DND-41 (cell line): ENCODE measurements at places on chromosomes 3 and 15.
A peak's percentile ranks its signal among the peaks of the same experiment; 100 is the strongest.

DNA sequence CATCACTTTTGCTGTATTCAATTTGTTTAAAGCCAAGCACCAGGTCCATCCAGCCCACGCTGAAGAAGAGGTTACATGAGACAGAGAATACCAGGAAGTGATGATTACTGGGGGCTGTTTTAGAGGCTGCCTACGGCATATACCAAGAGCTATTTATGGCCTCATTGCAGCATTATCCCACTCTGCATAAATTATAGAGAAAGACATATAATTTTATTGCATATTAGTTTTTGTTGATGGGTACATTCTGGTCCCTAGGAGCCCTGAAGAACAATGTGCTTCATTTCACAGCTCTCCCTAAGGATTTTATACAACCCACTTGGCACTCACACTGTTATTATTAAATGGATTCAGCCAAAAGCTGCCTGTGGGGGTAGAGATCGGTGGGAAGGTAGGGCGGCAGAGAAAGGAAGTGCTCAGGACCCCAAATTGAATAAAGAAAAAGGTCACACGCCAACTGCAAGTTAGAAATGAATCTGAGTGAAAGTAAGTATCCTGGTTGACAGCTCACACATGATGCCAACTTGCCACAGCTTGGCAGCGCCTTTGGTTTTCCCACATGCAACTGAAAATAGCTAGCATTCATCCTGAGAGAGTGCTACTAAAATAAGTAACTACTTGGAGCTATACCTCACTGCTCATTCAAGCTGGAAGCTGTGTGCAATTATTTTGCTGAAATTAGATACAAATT, 73.7 kb downstream of the CCNL1 start:
- DNase-seq: no peak

- no peak for DNase-seq
Observed at GRCh38 chr15:70556151-70556741, 207.1 kb downstream of the UACA start.

DNA sequence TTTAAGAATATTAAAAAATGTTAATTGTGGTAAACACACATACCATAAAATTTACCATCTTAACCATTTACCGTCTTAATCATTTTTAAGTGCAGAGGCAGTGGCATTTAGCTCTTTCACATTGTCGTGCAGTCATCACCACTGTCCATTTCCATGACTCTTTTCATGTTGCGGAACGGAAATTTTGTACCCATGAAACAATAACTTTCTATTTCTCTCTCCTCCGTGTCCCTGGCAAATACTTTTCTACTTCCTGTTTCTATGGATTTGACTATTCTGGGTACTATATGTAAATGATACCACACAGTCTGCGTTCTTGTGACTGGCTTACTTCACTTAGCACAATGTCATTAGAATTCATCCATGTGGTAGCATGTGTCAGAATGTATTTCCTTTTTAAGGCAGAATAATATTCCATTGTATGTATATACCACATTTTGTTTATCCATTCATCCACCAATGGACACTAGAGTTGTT, 27.9 kb downstream of the AKAP13 start:
- DNase-seq: no peak

- no peak for DNase-seq
Observed at GRCh38 chr3:154970797-154971196, 109.3 kb upstream of the MME start.

DNA sequence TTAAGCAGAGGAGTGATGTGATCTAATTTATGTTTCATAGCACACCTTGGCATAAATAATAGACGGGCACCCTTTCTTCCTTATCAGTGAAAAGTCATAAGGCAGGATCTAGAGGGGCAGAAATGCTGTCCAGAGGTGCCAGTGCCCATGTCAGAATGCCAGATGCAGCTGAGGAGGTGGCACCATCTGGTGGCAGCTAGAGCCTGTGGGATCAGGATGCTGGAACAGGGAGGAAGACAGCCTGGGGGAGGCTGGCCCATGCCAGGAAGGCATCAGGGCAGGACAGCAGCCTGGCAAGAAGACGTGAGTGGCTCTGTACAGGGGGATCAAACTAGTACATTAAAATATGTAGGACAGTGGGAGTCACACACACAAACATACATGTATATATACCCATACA, 16.5 kb downstream of the MYH15 start:
- DNase-seq: peak; percentile 13

- DNase-seq: no peak
Observed at GRCh38 chr15:49987198-49987785, 131.7 kb downstream of the ATP8B4 start.
